ENCODE measurements at places on chromosomes 7 and 10. TPM values are rescaled to one million over a fixed set of nuclear protein-coding genes. Genes with fewer than 3 reads are reported as not detected.

- DNase-seq = no peak
Measured at GRCh38 chr7:12779947-12780346, 92.5 kb downstream of the ARL4A start.

DNA sequence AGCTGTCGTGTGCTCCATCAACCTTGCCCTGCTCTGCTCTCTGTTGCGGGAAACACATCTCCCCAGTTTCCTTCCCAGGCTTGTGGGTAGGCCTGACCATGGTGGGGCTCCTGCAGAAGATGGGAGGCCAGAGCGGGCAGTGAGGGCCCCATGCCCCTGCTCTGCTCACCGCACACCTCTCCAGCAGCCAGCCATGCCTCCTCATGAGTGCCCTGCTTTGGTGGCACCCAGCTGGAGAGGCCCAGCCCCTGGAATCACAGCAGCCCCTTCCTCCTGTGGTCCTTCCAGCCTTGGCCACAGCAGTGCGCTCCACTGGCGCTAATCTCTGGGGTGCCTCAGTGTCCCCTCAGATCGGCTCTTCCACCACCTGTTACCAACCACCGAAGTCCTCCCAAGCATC is 4.2 kb upstream of the OPN4 start:
- no peak for DNase-seq

DNA sequence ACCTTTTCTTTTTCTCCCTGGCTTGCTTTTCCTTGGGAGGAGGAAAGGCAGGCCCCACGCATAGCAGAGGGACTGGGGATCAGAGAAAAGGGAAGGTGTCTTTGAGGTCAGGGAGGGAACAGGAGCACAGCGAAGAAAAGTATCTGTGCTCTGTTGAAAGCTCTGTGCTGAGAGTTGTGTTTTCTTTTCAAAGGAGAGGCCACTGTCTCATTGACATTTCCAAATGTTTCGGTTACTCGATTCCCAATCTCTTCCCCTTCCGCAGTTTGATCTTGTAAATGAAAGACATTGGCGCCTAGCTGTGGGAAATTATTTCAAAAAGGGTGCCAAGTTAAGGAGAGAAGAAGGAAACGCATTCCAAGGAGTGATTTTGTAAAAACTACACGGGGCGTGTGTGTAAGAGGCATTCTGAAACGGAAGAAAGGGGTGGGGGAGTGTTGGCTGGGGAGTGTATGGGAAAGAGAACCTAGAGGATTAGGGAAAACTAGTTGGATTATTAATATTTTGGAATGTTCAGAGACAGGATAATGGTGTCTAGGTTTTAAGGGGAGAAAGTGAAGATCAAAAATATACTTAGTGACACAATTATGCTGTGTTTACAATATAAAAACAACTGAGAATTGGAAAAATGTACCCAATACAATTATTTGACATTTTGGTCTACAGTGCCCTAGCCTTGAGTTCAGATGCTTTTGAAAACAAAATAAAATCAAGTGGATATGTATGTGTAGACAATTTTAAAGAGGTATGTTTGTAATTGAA is 708 bp downstream of the KLHDC10 start:
- DNase-seq = no peak

- DNase-seq = no peak
Measured at GRCh38 chr10:30185916-30186315, 126.5 kb upstream of the JCAD start.

GRCh38 chr10:75395932-75396630 is 5.5 kb downstream of the ZNF503 start:
- DNase-seq = peak; percentile 25

GRCh38 chr7:71925663-71926062 is 486.5 kb downstream of the CALN1 start:
- DNase-seq = no peak

DNA sequence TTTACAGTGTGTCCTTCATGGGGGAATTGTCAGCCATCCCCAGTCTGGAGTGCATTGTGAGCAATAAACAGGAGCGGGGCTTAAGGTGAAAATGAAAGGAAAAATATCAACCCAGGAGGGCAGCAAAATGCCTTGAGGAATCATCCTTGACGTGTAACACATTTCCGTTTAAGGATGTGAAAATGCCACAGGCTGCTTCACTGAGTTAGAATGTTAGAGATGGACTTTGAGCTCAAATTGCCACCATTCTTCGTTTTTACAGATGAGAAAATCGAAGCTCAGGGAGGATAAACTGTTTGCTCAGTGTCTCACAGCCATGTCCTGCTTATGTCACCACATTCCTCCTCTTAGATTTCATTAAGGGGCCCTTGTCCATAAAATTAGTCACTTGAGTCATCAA is 23.1 kb downstream of the SORCS3 start:
- DNase-seq = no peak

DNA sequence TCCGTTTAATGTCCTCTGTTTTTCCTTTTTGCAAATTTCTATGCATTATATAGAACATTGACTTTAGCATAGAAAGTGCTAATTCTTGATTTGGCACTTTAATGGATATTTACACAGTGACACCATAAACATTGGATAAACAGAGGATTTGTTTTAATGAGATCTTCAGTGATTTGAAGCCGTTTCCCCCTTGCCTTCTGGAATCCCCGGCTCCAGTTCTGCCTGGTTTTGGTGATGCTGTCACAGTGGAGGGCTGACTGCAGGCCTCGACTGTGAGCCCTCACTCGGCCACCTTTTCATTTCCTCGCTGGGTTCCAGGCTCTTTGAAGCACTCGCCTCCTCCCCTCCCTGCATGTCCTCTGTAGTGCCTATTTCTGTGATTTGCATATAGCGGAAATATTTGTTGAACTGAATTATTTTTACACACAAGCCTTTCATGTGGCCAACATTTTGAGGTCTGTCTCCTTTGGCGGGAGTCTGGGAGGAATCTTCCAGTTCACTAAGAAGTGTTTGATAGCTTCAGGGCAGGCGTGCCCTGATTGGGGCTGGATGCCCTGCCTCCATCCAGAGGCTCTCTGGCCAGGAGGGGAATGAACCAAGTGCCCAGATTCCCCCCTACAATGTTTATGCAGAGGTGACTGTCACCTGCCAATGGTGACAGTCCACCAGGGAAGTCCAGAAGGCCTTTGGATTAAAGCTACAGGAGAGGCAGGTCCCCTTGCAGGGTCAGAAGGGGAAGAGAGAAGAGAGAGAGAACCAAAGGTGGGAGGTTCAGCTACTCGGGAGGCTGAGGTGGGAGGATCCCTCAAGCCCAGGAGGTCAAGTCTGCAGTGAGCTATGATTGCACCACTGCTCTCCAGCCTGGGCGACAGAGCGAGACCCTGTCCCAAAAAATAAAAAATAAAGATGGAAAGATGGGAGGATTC is 67.5 kb downstream of the CUX1 start:
- DNase-seq = no peak

DNA sequence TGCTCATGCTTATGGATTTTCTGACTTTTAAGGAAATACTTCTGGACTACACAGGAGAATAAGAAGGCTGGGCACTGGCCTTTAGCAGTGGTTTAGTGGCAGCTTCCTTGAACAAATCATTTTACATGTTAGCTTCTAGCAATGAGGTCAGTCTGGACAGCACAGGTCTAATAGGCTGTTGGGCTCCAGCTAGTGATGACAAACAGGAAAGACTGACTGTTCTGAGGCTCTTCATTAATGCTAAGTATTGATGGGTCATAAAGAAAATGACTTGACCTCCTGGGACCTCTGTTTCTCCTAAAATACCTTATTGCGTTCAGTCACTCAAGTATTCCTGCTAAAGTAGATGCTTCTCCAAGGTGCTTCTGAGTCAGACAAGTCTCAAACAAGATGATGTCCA is 4.9 kb upstream of the RHOBTB1 start:
- DNase-seq = no peak

DNA sequence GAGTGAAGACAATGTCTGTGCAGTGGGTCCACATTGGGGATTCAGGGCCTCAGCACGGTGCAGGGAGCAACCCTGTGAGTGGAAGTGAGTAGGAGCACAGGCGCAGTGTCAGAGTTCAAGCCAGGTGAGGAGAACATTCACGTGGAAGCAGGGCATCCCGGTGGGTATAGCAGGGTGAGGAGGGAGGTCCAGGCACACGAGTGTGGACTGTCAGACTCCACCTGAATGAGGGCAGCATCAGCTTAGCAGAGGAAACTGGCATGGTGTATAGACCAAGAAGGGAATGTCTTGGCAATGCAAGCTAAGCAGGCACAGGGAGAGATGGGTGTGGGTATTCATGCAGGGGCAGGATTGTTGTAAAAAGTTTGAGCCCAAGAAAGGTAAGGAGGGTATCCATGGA is 15.3 kb upstream of the LRRC72 start:
- no peak for DNase-seq

Gene SCART1
- 2.1 TPM for total RNA-seq

Gene NRP1
- 26.5 TPM for total RNA-seq

Gene ERVW-1
- not detected for total RNA-seq

Gene PRF1
- total RNA-seq = 4.3 TPM

Gene GIMAP7
- total RNA-seq = 4.5 TPM

Gene OLAH
- total RNA-seq = not detected

Gene GALNT17
- 2.8 TPM for total RNA-seq

Measured in left colon (tissue), 2 donors.